ENCODE measurements at places on chromosomes 2 and 18.

DNA sequence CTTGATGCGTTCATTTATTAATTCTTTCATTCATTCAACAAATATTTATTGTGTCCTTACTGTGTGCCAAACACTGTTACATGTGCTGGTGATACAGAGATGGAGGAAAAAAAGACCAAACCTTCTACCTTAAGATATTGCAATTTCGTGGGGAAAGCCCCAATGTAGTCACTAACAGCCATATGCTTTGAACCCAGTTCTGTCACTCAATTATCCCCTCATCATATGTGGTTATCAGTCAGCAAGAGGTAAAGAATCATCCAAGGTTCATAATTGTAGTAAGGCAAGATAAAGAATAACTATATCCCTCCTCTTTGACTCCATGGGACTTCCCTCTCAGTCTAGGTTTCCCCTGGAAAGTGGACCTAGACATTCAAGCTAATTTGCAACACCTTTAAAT, 1185.6 kb upstream of the CELF4 start:
- DNase-seq = no peak

- DNase-seq = peak; percentile 55
Observed at GRCh38 chr2:231601356-231602229, 8.9 kb downstream of the TEX44 start.

GRCh38 chr2:181036848-181037603, 56.6 kb downstream of the UBE2E3 start:
- peak; percentile 63 for DNase-seq

- no peak for DNase-seq
Observed at GRCh38 chr18:58226429-58226828, 182.4 kb downstream of the NEDD4L start.

DNA sequence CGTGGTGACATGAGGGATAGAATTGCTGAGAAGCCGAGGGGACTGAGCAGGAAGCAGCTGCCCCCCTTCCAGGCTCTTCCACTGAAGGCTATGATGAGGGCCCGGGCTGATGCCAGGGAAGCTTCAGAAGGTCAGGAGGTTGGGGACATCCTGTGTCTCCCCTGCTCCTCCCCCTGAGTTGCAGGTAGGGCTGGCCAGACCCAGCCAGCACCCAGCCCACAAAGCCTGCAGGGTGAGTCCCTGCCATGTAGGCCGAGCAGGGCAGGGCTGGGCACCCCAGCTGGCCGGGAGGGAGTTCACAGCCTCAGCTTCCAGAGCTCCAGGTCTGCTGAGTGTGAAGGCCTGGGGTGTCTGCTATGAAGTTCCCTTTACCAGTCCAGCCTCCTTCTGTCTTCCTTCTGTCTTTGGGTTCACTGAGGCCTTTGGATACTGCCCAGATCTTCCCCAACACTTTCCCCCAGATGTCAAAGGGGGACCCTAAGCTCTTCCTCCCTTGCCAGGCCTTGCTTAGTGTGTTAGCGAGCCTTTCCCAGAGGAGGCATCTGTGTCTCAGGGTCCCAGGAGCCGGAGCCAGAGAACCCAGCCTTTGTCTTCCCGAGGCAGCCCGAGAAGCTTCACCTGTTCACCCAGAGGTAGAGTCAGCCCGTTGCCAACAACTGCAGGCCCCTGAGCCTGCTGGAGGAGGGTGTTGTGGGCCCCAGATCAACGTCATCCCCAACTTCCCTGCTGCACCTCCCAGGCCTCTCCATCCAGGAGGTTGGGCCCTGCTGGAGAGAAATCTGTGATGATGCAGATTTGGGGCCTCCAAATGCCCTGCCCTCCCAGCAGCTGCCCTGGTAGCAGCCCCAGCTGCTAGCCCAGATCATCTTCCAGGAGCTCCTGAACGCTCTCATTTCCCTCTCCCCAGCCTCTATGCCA, 3.6 kb upstream of the NCL start:
- no peak for DNase-seq

DNA sequence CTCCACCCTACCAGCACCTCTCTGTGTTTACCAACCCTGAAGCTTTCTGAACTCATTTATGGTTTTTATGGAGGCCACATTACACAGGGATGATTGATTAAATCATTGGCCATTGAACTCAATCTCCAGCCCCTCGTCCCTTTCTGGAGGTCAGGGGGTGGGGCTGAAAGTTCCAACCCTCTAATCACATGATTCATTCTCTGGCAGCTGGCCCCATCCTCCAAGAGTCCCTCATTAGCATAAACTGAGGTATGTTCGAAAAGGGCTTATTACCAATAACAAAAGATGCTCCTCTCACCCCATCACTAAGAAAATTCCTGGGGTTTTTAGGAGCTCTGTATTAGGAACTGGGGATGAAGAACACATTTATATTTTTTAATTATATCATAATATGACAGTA, 92.3 kb downstream of the DIS3L2 start:
- DNase-seq = no peak

GRCh38 chr2:17538844-17539554, 1.5 kb upstream of the VSNL1 start:
- peak; percentile 62 for DNase-seq

GRCh38 chr2:43592443-43592842, 3.4 kb downstream of the THADA start:
- DNase-seq = no peak

DNA sequence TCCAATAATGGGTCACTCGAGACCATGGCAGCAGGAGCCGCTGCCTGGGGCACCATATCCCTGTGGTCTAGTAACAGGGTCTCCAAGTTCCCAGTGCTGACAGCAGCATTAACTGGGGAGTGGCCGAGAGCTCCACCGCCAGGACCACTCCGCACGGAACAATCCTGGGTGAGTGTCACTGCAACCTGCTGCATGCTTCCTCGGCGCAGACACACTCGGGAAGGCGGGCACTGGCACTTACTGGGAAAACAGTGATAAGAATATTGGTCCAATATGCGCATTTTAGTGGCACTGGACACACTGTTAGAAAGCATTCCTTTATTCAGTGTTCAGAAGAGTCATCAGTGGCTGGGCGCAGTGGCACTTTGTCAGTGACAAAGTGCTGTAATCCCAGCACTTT, 29.7 kb downstream of the FAM228A start:
- no peak for DNase-seq

GRCh38 chr18:24176727-24177416, 38.0 kb downstream of the CABYR start:
- DNase-seq = peak; percentile 15

- no peak for DNase-seq
Observed at GRCh38 chr2:203983064-203983715, 46.6 kb downstream of the ICOS start.

DNA sequence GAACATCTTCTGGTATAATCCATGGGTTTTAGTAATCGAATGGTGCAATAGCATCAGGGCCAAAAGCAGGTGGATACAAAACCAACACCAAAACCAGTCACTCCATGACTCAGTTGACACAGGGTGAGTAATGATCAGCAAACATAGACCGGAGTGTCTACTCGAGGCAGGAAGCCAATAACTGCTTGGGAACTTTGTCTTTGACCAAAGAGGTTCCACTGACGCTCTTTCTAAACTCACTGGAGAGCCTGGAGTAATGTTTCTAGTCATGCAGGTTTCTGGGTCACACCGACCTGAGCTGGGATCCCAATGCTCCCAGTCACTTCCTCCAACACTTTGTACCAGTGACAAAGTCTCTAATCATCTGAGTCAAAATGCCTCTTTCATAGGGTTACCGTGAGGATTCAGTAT, 30.9 kb downstream of the MREG start:
- peak; percentile 63 for DNase-seq
